ENCODE measurements at places on chromosomes 2 and 18.
A peak's percentile ranks its signal among the peaks of the same experiment; 100 is the strongest.

DNA sequence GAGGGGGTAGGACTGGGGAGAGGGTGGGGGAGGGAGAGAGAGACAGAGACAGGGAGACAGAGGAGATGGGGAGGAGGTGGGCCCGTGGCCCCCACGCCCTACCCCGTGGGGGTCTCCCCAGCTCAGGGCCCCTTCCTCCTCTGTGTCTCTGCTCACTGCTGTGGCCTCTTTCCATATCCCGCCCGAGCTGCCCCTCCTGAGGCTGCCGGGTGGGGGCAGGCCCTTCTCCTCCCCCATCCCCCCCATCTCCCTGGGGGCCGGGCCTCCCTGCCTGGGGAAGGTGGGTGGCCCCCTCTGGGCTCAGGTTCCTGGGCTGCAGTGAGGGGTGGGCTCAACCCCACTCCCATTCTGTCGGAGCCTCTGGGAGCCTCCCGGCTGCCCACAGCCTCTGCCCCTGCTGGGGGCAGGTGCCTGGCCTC lies 332 bp upstream of the PDCD1 start:
- DNase-seq, result no peak

GRCh38 chr2:5691985-5692529 lies at the start of gene SOX11:
TSS of gene SOX11 (plus strand) at chr2:5692384. CDS start at chr2:5692722, 338 bp downstream.
- DNase-seq, result no peak

DNA sequence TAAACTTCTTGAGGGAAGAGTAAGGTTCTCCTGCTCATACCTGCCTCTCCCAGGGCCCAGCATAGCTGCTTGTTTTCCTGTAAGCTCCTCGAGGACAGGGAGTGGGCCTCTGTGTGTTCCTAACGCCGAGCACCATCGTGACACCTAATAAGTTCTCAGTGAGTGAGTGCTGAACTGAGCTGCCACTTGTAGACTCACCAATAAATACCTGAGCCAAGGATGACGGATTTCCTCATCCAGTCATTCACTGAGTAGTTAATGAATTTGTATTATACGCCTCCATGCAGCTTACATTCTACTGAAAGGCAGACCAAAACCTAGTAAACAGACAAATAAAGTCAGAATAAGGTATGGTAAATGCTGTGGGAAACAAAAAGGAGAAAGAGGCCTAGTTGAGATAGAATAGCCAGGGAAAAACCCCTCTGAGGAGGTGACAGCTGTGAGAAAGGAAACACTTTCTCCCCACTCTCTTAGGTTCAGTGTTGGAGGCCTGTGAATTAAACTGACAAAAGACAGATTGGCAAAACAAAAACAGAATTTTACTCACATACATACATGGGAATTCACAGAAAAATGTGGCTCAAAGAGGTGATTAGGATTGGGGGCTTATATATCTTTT lies 138.6 kb downstream of the B3GNT2 start:
- DNase-seq, result no peak

DNA sequence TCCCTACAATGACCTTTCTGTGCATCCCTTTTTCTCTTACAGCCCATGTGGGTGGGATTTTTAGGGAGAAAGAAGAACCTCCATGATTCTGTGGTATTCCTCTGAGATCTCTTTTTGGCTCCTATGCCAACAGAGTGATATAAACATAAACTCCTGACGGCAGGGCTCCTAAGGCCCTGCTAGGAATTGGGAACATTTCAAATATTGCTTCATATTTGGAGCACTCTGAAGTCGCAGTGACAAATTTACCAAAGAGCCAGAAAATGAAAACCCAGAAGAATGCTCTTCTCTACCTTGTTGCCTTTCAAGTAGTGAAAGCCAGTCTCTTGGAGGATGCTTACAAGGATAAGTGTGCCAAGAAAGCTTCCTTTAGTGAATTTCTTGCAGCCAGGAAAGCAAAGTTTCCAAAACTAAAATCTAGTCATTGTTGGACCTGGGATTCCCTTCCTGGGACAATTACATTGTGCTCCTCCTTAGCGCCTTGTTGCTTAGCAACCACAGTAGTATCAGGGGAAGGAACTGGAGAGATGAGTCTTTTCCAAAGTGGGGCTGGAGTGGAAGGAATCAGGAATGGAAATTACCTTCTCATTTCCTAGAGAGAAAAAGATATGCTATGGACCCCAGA lies 7.3 kb upstream of the SETBP1 start:
- no peak for DNase-seq

- peak; percentile 55 for DNase-seq
These were observed 104.6 kb downstream of the ITGB1BP1 start for GRCh38 chr2:9318461-9319337.

GRCh38 chr2:48251437-48252148 lies 278.4 kb upstream of the STON1 start:
- no peak for DNase-seq

All from body of pancreas (tissue), 4 donors.